Activated T-cell treated with anti-CD3 and anti-CD28 coated beads, Interleukin-2, amount 50 U/mL, for 72 hours (primary cell): ENCODE measurements at places on chromosomes 16 and 17.

GRCh38 chr17:66783656-66784381 lies 51.1 kb upstream of the CACNG5 start:
- H3K27me3 ChIP-seq, result no peaks in the 10 kb centered on the region
- H3K36me3 ChIP-seq, result peaks cover 9% of the 10 kb centered on the region
- H3K4me3 ChIP-seq, result no peak overlapping the region

DNA sequence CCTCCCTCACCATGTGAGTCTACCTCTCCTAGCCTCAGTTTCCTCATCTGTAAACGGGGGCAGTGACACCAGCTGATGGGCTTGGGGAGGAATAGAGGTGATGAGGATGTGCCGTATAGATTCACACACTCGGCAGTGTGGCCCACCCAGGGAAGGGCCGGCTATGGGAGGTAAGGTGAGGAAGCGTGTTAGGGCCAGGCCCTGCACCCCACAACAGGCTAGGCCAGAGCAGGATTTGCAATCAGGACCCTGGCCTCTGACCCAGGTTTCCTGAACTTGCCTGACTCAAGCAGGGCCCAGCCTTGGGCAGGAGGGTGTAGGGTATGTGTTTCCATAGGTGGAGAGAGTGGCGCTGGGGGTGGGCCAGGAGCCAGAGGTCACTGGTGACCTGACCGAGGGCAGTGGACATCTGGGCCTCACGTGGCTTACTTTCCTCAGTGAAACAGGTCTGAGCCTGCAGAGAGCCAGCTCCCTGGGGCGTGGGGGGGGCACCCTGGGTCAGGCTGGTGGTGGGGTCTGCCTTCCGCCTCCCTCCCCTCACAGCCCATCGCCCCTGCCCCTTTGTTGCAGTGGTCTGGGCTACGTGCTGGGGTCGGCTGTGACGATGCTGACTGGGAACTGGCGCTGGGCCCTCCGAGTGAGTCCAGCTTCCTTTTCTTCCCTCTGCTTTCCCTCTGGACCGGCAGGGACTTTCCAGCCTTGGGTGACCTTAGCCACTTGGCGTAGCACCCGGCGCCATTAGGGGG lies 12.8 kb downstream of the SPNS3 start:
- no peak overlapping the region for H3K4me3 ChIP-seq
- no peaks in the 10 kb centered on the region for H3K4me1 ChIP-seq
- no peak for DNase-seq
- H3K27ac ChIP-seq, result no peak overlapping the region

- H3K4me3 ChIP-seq, result no peak overlapping the region
- no peaks in the 10 kb centered on the region for H3K27me3 ChIP-seq
- no peaks in the 10 kb centered on the region for H3K36me3 ChIP-seq
- H3K27ac ChIP-seq, result no peak overlapping the region
Observed at GRCh38 chr17:252456-252855, 71.0 kb upstream of the DOC2B start.

- no peak overlapping the region for H3K4me3 ChIP-seq
- no peaks in the 10 kb centered on the region for H3K27me3 ChIP-seq
- no peak overlapping the region for H3K27ac ChIP-seq
- no peak for DNase-seq
- peaks cover 3% of the 10 kb centered on the region for H3K36me3 ChIP-seq
Observed at GRCh38 chr17:61809816-61810392, 53.4 kb downstream of the BRIP1 start.

- H3K27me3 ChIP-seq, result peaks cover 30% of the 10 kb centered on the region
- H3K36me3 ChIP-seq, result peaks cover 5% of the 10 kb centered on the region
- H3K27ac ChIP-seq, result no peak overlapping the region
- H3K4me1 ChIP-seq, result peaks cover 25% of the 10 kb centered on the region
Observed at GRCh38 chr17:74521701-74522201, 9.5 kb downstream of the CD300LB start.

DNA sequence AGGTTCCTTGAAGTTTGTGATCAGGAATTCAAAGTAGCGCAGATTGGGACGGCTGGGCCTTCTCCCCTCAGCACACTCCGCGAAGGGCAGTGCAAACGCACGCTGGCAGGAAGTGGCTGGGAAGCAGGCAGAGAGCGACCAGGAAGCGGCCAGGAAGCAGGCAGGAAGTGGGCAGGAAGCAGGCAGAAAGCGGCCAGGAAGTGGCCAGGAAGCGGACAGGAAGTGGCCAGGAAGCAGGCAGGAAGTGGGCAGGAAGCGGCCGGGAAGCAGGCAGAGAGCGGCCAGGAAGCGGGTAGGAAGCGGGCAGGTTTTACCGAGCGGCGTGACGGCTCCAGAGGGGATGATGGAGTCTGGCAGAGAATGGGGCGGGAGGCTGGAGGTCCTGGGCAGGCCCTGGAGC lies 3.2 kb downstream of the DPEP1 start:
- H3K27ac ChIP-seq, result peak overlapping the region; percentile 61
- peaks cover 2% of the 10 kb centered on the region for H3K36me3 ChIP-seq
- no peak overlapping the region for H3K4me3 ChIP-seq
- DNase-seq, result no peak
- H3K4me1 ChIP-seq, result peaks cover 10% of the 10 kb centered on the region

DNA sequence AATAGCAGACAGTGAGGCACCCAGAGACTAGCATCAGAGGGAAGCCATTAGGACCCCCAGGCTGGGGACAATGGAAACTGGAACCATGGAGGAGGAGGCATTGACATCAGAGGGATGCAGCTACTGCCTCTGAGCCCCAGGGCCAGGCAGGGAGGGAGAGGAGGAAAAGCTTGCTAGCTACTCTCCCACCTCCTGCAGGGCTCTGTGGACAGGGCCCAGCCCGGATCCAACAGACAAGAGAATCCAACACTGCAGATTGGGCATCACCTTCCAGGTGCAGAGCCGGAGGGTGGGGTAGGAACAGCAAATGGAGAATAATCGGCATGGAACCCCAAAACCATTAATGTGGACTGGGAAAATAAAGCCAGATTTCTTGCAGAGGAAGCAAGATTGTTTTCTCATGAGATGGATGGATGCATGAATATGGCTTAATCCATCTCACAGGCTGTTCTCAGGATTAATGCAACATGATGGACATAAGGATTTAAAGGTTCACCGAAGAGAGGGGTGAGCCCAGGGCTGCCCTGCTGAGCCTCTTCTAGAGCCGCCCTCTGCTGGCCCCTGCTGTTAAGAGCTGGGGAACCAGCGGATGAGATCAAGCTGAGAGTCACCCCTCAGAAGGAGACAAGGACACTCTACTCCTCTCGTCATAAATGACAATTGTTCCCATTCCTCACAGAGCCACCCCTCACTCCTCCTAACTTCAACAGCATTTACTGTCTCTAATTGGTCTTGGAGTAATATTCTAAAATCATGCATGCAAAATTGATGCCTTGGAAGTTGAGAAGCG lies 48.8 kb downstream of the DNAH3 start:
- peak; percentile 13 for DNase-seq
- no peaks in the 10 kb centered on the region for H3K36me3 ChIP-seq
- H3K27me3 ChIP-seq, result peaks cover 28% of the 10 kb centered on the region
- no peak overlapping the region for H3K4me3 ChIP-seq
- no peak overlapping the region for H3K27ac ChIP-seq

- no peak overlapping the region for H3K4me3 ChIP-seq
- H3K27ac ChIP-seq, result no peak overlapping the region
- H3K27me3 ChIP-seq, result peaks cover 6% of the 10 kb centered on the region
- H3K36me3 ChIP-seq, result no peaks in the 10 kb centered on the region
- DNase-seq, result no peak
Observed at GRCh38 chr17:38469875-38470274, 41.6 kb downstream of the ARHGAP23 start.

GRCh38 chr17:78104540-78104941 lies 24.0 kb downstream of the TMC6 start:
- peaks cover 2% of the 10 kb centered on the region for H3K36me3 ChIP-seq
- no peak overlapping the region for H3K27ac ChIP-seq
- no peak for DNase-seq
- H3K4me1 ChIP-seq, result peaks cover 14% of the 10 kb centered on the region
- H3K27me3 ChIP-seq, result no peaks in the 10 kb centered on the region
- H3K4me3 ChIP-seq, result no peak overlapping the region

DNA sequence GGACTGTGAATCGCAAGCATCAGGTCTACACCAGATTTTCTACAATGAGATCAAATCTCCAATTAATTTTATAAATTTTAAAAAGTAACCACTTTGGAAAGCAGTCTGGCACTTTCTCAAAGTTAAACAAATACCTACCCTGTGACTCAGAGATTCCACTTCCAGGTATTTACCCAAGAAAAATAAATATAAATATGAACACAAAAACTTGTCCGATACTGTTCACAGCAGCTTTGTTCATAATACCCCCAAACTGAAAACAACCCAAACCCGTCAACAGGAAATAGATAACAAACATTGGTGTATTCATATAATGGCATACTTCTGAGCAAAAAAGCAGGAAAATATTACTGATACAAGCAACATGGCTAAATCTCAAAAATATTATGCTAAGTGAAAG lies 12.1 kb downstream of the ZDHHC7 start:
- H3K4me3 ChIP-seq, result no peak overlapping the region
- H3K4me1 ChIP-seq, result peaks cover 40% of the 10 kb centered on the region
- DNase-seq, result no peak

GRCh38 chr16:57093666-57094564 lies 1.5 kb downstream of the CPNE2 start:
- peak overlapping the region; percentile 62 for H3K4me3 ChIP-seq
- peaks cover 17% of the 10 kb centered on the region for H3K27me3 ChIP-seq
- no peaks in the 10 kb centered on the region for H3K36me3 ChIP-seq
- H3K4me1 ChIP-seq, result peaks cover 10% of the 10 kb centered on the region

GRCh38 chr17:19579867-19580565 lies 46.4 kb downstream of the SLC47A1 start:
- H3K27ac ChIP-seq, result no peak overlapping the region
- DNase-seq, result no peak
- peaks cover 13% of the 10 kb centered on the region for H3K27me3 ChIP-seq
- H3K36me3 ChIP-seq, result no peaks in the 10 kb centered on the region

DNA sequence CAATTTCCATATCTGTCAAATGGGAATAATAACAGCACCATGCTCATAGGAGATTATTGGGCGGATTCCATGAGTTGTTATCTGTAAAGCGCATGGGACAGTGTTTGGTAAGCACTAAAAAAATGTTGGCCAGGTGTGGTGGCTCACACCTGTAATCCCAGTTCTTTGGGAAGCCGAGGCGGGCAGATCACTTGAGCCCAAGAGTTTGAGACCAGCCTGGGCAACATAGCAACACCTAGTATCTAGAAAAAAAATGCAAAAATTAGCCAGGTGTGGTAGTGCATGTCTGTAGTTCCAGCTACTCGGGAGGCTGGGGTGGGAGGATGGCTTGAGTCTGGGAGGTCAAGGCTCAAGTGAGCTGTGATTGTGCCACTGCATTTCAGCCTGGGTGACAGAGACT lies 66.8 kb upstream of the NFAT5 start:
- no peak overlapping the region for H3K27ac ChIP-seq
- DNase-seq, result no peak
- peaks cover 32% of the 10 kb centered on the region for H3K4me1 ChIP-seq
- no peaks in the 10 kb centered on the region for H3K36me3 ChIP-seq

GRCh38 chr16:2702871-2703745 lies 16.9 kb downstream of the PRSS27 start:
- H3K27ac ChIP-seq, result no peak overlapping the region
- peaks cover 1% of the 10 kb centered on the region for H3K36me3 ChIP-seq
- no peak for DNase-seq
- no peaks in the 10 kb centered on the region for H3K27me3 ChIP-seq
- no peak overlapping the region for H3K4me3 ChIP-seq
- no peaks in the 10 kb centered on the region for H3K4me1 ChIP-seq

DNA sequence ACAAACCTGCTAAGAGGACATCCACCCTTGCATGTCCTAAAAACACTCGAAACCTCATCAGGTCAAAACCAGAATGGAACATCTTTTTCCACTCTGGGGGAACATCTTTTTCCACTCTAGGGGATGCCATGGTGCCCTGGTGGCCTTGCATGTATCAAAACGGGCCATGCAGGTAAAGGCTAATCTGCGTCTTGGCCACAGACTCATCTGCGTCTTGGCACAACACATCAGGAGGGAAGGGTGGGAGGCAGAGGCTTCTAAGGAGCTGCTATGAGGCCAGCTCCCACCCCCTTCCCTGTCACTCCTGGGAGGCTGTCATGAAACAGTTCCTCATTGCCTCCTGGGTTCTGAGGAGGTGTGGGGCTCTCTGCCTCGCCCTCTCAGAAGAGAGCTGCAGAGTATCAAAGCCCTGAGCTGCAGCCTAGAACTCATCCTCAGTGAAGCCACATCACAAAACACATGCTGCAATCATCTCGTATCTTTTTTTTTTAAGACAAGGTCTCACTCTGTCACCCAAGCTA lies 27.6 kb downstream of the PARN start:
- H3K4me3 ChIP-seq, result no peak overlapping the region
- no peak for DNase-seq
- no peak overlapping the region for H3K27ac ChIP-seq

GRCh38 chr16:68744744-68745280 lies 7.7 kb downstream of the CDH1 start:
- H3K27ac ChIP-seq, result no peak overlapping the region
- no peaks in the 10 kb centered on the region for H3K36me3 ChIP-seq
- H3K27me3 ChIP-seq, result peaks cover 34% of the 10 kb centered on the region
- no peak overlapping the region for H3K4me3 ChIP-seq
- H3K4me1 ChIP-seq, result peaks cover 45% of the 10 kb centered on the region
- DNase-seq, result no peak

DNA sequence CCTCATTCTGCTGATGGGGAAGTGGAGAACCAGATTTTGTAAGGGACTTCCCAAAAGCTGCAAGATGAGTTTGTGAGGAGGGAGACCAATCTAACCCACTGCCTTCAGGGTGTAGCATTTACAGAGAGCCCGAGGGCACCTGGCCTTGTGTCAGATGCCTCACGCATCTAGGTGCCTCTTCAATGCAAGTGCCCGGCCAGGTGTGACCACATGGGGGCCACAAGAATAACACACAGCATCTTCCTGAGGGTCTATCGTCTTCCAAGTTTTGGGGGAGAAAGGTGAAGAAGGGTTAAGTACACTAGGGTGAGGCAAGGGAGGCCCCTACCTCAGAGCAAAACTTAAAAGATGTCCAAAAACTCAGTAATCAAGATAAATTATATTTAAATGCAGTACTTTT lies 401.7 kb upstream of the CDH5 start:
- DNase-seq, result no peak
- no peak overlapping the region for H3K4me3 ChIP-seq
- no peaks in the 10 kb centered on the region for H3K36me3 ChIP-seq
- H3K4me1 ChIP-seq, result no peaks in the 10 kb centered on the region
- no peaks in the 10 kb centered on the region for H3K27me3 ChIP-seq

DNA sequence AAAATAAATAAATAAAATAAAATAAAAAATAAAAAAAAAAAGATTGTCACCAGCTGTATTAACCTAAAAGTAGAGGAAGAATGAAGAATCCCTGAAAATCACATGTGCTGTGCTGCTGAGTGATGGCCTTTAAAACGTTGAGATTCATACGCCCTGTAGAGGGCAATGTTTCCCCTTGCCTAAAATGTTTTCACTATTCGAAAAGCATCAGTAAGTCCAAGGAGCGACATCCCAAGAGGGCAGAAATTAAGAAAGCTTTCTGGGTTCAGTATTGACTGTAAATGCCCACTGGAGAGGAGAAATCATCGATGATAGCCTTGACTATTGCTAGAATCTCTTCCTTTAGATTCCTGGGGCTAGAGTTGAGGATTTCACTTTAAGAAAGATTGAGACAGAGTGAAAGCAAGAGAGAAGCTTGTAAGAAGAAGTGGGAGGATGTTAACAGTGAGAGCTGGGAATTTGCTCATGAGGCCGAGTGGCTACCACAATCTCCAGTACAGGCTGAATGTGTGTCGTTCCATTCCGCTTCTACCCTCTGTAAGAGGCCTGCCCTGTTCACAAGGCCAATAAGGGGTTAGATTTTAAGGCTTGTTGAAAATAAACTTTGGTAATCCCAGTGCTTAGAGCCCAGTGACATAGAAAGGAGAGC lies 170.8 kb upstream of the FAM20A start:
- no peaks in the 10 kb centered on the region for H3K27me3 ChIP-seq
- H3K4me1 ChIP-seq, result peaks cover 6% of the 10 kb centered on the region
- H3K27ac ChIP-seq, result no peak overlapping the region
- peak overlapping the region; percentile 5 for H3K4me3 ChIP-seq

- H3K27ac ChIP-seq, result no peak overlapping the region
- no peak for DNase-seq
- H3K4me1 ChIP-seq, result peaks cover 52% of the 10 kb centered on the region
- H3K36me3 ChIP-seq, result peaks cover 2% of the 10 kb centered on the region
Observed at GRCh38 chr16:81548876-81549546, 104.4 kb downstream of the CMIP start.
